DMS79 treated with DMSO at 0.1 percent for 48 hours (cell line): ENCODE measurements at places on chromosomes 5 and 9.

GRCh38 chr9:126490871-126491567, 122.7 kb upstream of the LMX1B start:
- peak; percentile 57 for DNase-seq

GRCh38 chr9:16787724-16788123, 82.7 kb downstream of the BNC2 start:
- DNase-seq = no peak

GRCh38 chr5:14213253-14213652, 70.1 kb downstream of the TRIO start:
- no peak for DNase-seq

DNA sequence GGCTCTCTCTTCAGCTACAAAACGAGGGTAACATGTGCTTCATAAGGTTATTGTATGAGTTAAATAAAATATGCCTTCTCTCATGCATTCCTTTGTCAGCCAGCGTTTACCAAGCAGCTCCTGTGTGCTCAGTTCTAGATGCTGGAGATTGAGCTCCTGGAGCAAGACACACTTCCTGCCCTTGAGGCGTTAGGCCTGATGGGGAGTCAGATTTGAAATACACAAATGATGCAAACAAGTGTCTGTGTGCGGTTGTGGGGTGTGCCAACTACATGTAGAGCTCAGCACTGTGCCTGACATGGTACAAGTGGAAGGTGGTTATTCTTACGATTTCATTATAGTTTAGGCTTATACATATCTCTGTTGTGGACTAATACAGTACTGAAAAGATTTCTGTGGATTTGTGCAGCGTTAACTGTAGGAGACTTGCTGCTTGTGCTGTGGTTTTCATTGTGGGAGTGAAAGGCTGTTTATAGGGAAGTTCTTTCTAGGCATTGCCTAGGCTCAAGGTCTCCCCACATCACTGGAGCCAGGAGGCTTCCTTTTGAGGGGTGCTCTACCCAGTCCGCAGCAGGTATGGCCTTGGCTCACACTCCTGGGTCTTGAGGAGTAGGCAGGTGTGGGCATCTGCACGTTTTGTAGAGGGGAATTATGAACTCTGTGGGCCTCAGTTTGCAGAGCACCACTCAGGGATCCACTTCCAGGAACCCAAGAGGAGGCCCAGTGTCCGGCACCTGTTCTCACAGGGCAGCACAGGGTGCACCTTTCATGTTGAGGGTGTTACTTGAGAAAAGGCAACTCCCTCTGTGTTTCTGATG, 39.8 kb upstream of the ANGPTL2 start:
- DNase-seq = no peak

DNA sequence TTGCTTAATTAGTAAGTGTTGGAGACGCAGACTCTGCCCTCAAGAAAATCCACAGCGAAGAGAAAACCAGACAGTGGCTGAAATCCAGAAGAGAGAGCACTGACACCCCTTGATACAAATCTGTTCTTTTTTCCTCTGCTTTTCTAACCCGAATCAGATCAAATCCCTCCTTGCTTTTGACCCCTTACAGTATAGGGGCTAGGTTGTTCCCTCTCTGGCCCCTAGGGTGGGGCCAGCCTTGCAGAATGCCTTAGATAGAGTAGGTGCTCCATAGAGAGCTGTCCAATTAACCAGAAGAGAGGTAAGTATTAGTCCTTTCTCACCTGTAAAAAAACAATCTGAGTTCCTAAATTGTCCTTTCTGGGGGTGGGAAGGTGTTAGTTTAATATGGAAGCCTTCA, 10.1 kb downstream of the C1QTNF2 start:
- no peak for DNase-seq

DNA sequence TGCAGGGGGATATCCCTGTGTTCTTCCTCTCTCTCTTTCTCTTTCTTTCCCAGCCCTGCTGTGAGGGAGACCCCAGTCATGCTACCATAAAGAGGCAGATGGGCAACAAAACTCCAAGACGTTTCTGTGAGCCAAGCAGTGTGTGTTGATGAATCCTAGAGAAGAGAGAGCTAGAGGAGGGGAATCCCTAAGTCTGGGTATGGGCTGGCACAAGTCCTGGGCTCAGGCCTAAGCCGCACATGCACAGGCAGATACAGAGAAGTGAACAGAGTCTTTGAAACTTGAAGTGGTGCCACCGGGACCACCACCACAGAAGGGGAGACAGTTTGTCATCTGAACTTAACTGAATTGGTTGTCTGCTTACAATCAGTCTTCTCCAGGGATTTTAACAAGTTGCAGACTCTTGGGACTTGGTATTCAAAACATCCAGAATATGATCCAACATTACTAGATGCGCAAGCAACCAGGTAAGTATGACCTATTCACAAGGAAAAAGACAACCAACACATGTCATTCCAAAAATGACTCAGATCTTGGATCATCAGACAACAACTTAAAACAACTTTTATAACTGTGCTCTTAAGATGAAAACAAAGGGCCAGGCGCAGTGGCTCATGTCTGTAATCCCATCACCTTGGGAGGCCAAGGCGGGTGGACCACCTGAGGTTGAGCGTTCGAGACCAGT, 10.4 kb upstream of the FAM120A start:
- DNase-seq = no peak
